ENCODE measurements at places on chromosomes 1 and 21.

DNA sequence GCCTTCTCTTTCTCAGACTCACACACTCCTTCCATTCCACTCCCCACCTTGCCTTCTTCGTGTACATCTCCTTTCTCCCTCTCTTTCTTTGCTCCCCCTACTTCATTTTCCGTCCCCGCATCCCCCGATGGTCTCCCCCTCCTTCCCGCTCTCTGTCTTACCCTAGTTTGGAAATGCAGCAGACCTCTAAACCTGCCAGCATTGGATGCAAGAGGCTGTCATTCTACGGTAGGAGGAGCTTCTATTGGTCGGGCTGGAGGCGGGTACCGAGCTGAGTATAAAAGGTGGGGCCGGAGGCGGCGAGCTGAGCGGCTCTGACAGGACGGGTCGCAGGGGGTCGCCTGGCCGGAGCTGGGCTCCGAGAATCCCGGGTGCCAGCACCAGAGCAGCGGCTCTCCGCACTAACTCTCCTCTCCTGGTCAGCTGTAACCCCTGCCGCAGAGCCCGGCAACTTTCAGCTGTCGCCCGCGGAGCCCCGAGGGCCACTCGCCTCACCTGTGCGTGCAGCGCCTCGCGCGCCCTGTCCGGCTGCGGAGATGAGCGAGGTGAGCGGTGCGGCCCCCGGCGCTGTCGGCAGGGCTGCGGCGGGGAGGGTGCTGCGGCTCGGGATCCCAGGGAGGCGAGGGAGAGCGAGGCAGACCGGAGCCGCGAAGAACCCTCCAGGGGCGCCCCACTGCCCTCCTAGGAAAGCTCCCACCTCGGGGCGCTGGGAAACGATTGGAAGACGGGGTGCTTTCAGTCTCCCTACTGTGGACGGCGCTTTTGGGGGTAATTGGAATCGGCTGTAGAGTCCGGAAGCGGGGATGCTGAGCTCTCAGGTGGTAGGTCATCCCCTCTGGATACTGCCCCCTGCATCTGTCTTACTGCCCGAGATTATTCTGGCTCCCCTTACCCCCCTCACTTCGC, at the start of gene PCP4L1:
Gene PCP4L1 (plus strand): TSS at position 307 of the 906 bp plus-strand sequence. CDS start 230 bp downstream, at position 537.
- DNase-seq, result no peak

DNA sequence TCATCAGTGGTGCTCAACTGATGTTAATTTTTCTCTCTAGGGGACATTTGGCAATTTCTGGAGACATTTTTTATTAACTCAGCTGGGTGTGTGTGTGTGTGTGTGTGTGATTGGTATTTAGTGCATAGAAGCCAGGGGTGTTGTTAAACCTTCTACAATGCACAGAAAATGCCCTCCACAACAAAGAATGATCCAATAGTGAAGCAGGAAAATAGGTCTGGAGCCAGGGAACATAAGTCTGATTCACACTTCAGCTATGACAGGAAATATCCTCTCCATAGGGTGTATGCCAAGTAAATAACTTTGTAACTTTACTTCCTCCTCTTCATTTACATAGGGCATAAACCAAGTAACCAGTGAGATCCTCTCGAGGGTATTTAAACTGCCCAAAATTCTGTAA, 25.1 kb upstream of the TMEM61 start:
- no peak for DNase-seq

GRCh38 chr1:18200136-18200717, 92.6 kb downstream of the IGSF21 start:
- DNase-seq, result no peak

DNA sequence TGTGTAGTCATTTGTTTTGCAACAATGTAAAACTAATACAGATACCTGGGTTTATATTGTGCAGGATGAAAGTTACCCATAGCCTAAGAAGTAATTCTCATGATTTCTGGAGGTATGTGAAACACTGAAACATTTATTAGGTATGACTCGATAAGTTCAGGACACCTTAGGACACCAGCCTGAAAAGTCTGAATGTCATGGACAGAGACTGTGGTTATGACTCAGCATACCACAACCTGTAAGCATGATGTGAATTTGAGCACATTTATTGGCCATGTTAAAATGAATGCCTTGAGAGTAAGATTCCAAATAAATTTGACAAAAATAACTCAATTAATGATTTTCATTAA, 1471.7 kb upstream of the B3GALT2 start:
- DNase-seq, result no peak

DNA sequence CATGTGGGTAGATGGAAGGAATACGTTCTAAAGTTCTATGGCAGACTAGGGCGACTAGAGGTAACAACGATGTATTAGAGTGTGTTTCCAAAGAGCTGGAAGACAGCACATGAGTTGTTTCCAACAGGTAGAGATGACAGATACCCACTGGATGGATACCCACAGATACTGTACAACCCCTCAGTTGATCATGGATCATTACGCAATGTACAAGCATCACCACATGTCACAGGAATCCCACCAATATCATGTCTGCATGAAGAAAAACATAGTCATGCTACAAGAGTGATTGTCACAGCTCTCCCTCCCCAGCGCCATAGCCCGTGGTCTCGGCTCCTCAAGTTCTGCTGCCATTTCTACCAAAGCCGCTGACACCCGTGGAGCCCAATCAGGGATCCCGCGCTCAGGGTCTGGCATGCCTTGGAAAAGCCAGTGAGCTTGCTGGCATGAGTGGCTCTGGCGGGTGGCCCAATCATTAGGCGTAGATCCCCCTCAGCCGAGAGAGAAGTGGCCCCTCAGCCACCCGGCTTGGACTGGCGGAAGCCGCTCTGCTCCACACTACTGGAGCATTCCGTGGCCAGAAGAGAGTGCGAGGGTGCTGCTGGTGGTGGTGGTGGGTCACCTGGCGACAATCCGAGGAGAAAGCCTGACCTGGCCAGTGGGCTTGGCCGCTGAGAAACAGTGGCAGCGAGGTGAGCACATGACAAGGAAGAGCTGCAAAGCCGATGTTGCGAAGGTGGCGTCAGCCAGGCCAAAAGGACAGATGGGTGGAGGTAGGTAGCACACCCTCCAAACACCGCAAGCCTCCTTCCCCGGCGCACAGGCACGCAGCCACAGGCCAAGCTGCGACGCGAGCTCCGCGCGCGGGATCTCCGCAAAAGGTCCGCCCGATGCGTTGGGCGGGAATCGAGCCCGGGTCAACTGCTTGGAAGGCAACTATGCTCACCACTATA, 65.7 kb upstream of the FCGR2A start:
- no peak for DNase-seq

DNA sequence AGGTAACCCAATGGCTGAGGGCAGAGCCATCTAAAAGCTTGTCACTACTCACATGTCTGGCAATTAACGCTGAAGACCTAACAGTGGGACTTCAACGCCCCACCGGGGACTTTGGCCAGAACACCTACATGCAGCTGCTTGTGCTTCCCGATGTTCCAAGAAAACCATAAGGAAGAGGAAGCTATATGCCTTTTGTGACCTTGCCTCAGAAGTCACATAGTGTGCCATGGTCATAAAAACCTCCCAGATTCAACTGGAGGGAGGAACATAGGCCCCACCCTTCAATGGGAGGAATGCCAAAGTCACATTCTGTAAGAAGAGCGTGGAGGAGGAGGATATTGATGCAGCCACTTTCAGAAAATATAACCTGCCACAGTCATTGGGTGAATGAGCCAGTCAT, 147.8 kb upstream of the MAGI3 start:
- no peak for DNase-seq

DNA sequence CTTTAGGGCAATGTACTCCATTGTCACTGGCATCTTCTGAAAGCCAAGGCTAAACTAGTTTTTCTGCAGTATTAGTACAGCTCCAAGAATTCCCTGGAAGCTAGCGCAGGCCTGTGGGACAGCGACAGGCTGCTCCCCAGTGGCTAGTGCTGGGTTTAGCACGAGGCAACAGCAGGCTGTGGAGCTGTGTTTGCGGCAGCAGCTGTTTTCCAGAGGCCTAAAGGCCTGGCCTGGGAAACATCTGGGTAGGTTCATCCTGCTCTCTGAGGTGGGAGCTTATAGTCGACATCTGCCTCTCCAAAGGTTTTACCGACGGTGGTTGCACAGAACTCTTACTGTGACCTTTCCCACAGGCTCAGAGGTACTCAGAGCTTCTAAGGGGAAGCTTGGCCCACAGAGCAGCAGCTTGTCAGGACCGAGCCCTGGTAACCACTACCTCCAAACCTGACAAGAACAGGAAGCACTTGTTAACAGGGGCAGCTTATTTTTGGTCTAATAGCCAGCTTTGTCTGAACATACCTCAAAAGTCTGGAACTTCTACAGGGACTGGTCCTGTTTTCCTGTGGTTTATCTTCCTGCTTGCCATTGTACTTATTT, 17.2 kb downstream of the CC2D1B start:
- no peak for DNase-seq

GRCh38 chr1:177077734-177078499, 86.6 kb downstream of the ASTN1 start:
- no peak for DNase-seq

- no peak for DNase-seq
Measured at GRCh38 chr1:208772891-208773290, 528.7 kb upstream of the PLXNA2 start.

- no peak for DNase-seq
Measured at GRCh38 chr1:70583522-70583921, 172.5 kb downstream of the CTH start.

DNA sequence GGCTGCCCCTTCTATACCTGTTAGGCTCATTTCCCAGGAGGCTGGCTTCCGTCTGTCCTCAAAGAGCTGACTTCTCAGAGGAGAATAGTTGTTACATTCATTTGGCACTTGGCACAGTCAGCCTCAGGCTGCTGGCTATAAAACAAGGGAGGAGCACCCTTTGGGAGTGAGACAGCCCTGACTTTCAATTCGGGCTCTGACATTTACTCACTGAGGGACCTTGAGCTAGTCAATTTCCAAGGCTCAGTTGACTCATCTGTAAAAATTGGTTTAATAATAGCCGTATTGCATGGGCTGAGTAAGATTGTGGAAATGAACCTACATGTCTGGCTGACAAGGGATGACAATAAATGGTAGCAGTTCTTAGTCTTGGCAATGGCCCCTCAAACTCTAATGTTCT, 13.7 kb downstream of the ALX3 start:
- no peak for DNase-seq

DNA sequence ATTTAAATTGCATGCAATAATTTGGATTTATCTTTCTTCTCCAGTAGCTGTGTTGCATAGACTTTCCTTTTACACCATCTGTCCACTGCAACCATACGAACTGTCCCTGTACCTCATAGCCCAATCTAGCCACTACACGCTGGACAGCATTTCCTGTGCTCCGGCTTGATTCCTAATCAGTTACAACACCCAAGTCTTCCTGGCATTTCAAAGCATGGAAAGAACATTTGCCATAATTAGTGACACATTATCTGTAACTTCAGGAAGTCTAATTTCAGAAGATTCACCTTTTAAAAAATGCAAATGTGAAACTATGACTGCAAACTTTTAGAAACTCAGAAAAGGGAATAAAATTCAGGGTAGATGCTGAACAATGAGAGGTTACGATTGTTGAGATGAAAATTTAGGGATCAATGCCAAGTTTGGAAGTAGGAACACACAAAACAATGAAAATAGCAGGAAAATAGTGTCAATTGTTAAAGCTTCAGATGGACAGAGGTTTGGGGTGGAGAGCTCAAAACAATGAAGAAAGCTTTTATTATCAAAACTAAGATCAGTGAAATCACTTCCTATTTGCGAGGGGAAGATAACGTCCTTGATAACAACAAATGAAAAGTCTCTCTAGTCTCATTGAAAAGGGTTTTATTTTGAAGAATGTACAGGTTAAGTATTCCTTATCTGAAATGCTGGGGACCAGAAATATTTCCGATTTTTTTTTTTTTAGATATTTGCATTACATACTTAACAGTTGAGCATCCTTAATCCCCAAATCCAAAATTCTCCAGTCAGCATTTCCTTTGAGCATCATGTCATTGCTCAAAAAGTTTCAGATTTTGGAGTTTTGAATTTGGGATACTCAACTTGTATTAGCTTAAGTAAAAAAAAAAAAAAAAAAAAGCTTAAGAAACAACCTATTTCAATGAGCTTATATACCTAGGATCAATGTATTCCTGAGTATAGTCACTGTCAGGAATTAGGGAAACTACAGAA, 107.3 kb downstream of the FNBP1L start:
- no peak for DNase-seq

- DNase-seq, result no peak
Measured at GRCh38 chr1:203367057-203367456, 16.1 kb upstream of the FMOD start.

- DNase-seq, result no peak
Measured at GRCh38 chr1:224565186-224565585, 50.9 kb upstream of the CNIH3 start.

- DNase-seq, result no peak
Measured at GRCh38 chr1:204507317-204508105, 8.7 kb upstream of the MDM4 start.

DNA sequence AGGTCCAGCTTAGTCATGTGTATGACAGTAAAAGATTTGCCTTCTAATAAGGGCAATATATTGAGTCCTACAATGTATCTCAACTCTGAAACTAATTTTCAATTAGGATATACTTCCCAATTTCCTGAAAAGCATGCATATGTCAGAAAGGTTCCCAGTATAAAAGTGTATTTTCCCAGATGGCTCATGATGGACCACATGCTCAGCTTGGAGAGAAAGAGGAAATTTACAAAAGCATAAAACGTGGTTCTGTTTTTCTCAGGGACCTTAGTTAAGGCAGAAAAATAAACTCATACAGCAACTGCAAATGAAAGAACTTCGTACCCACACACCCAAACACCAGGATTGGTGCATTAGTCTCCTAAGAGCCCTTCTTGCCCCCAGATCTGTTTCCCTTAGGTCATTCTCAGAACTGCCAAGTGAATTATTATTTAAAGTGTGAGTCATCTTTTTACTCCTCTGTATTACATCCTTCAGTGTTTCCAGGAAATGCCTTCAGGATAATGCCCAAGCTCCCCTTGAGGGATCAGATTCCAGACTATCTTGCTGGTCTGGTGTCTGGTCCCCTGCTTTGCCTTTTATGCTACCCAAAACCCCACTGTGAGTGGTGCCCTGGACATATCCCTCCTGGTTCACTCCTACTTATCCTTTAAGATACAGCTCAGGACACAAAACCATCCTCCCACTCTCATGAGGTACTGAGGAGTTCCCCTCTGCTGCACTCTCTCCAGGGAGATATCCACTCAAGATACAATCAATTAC, 57.4 kb downstream of the SSX2IP start:
- no peak for DNase-seq

GRCh38 chr1:51326839-51327238, 3.5 kb downstream of the TTC39A start:
- no peak for DNase-seq
